ENCODE measurements at places on chromosomes 16 and 17.

DNA sequence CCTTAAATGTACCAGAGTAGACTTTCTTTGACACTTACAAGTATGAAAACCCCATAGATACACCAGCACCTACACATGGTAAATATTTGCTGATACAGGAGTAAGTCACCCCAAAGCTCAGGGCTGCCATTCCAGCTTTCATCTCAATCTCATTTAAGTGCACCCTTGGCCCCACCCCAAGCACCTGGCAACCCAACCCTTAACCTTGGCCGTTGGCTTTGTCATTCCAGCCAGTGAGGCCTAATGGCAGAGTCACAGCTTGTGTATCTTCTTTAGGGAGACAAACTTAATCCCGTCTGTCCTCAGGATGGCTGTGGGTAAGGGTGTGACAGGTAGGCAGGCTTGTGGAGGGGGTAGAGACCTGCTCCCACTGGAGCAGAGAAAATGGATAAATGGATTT lies 31.5 kb upstream of the TMEM220 start:
- no peak for DNase-seq

DNA sequence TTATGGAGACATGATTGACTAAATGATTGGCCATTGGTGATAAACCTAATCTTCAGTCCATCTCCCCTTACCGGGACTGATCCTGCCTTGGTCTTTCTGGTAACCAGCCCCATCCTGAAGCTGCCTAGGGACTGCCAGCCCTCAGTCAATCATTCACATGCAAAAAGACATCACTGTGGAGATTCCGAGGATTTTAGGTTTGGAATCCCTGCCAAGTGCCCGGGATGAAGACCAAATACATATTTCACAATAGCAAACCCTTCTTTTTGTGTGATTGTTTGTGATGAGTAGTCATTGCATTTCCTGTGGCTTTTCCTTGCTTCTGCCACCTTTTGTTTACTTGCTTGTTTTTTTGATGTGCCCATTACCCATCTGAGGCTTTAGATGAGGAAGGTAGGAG lies 44.0 kb downstream of the EPN2 start:
- DNase-seq = no peak

GRCh38 chr16:87550495-87550961 lies 51.8 kb upstream of the JPH3 start:
- no peak for DNase-seq

GRCh38 chr16:66740010-66740409 lies 11.4 kb downstream of the DYNC1LI2 start:
- DNase-seq = no peak

GRCh38 chr17:49931416-49932137 lies 37.4 kb upstream of the DLX4 start:
- DNase-seq = no peak

- no peak for DNase-seq
Observed at GRCh38 chr16:80997139-80997798, 9.4 kb downstream of the CMC2 start.

GRCh38 chr17:28193241-28193640 lies 125.8 kb upstream of the TMEM97 start:
- DNase-seq = peak; percentile 28

- no peak for DNase-seq
Observed at GRCh38 chr16:77894162-77894561, 105.8 kb downstream of the VAT1L start.

GRCh38 chr17:36703860-36704266 lies 102.5 kb downstream of the MRM1 start:
- DNase-seq = no peak

- DNase-seq = no peak
Observed at GRCh38 chr17:48162306-48162934, 54.9 kb downstream of the SNX11 start.

DNA sequence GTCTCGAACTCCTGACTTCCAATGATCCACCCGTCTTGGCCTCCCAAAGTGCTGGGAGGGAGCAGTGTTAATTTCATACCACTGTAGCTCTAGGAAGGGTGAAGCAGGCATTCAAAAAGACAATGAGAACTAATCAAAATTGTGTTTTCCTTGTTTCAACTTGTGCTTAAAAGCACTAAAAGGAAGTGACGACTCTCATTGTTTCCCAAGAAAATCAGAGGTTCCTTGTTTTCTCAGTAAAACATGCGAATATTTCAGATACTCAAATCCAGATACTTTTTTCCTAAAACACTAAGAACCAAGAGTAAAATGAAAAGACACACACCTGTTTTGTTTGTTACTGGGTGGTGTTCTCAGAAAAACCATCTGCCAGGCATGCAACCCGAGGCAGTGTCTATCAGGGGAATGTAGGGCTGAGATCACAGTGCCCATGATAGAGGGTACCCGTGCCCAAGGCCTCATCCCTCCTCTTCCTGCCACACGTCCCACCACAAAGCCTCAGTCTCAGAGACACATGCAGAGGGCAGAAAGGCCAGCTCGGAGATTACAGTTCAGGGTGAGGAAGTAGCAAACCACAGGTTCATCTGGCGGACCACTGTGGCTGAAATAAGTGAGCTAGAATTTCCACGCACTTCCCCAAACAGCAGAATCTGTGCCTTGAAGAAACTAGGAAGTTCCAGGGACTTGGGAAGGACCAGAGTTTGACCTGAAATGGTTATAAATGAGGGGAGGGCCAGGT lies 33.7 kb downstream of the GINS3 start:
- DNase-seq = no peak

Data from breast epithelium (tissue), 4 donors.